ENCODE measurements at places on chromosomes 2 and 18.

DNA sequence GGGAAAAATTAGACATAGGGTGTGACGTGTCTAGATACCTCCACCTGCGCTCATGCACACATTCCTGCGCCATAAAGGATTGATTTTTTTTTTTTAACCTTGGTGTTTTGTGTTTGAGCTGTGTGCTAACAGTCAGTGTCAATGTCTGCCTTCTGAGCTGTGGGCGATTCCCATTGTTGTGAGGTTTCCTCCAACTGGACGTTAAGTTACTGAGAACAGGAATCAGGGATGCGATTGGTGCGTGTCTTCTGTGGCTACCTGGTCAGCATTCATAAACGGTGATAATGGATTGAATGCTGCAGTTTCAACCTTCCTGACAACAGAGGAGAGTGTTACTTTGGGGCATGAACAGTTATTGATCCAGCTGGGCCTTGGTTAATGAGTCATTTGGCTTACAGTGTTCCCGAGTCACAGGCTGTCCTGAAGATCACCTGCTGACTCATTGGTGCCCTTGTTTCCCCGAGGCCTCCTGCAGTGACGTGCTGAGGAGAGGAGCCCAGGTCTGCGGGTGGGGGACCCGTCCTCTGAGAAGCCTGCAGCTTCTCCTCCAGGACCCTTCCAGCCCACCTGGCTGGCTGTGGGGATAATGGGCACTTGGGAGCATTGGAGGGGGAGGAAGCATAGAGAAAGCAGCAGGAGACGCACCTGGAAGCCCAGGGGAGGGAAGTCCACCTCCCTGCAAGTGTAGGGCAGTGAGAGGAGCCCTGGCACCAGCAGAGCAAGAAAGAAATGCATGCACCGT is 25.8 kb upstream of the CABYR start:
- no peak for DNase-seq

GRCh38 chr2:101658387-101658786 is 39.1 kb upstream of the MAP4K4 start:
- no peak for DNase-seq

DNA sequence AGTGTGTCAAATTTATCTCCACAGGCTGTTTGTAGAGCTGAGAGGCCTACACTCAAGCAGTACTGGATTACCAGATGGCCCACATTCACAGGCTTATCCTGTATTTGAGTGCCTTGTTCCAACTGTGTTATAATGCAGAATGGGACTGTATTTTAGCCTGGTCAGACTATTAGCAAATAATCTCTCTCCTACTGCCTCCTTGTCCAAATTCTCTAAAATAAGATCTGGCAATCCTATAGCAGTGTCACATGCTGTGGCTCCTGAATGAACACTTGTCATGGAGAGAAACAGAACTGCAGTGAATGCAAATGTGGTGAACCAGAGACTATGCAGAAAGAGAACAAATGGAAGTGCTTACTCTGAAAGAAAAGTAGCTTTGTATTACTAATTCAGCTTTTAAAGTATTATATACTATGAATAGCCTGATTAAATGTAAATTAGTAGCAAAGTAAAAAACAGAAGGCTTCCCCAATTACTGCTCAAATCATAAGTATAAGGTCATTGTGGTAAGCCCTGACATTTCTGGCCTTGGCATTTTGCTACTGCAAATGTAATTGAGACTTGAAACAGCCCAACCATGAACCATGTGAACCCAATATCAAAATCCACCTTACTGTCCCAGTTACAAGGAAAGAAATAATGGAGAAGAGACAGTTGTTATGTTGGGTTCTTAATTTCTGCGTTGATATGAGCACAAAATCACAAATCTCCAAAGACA is 80.0 kb downstream of the MAP4K3 start:
- DNase-seq, result no peak

DNA sequence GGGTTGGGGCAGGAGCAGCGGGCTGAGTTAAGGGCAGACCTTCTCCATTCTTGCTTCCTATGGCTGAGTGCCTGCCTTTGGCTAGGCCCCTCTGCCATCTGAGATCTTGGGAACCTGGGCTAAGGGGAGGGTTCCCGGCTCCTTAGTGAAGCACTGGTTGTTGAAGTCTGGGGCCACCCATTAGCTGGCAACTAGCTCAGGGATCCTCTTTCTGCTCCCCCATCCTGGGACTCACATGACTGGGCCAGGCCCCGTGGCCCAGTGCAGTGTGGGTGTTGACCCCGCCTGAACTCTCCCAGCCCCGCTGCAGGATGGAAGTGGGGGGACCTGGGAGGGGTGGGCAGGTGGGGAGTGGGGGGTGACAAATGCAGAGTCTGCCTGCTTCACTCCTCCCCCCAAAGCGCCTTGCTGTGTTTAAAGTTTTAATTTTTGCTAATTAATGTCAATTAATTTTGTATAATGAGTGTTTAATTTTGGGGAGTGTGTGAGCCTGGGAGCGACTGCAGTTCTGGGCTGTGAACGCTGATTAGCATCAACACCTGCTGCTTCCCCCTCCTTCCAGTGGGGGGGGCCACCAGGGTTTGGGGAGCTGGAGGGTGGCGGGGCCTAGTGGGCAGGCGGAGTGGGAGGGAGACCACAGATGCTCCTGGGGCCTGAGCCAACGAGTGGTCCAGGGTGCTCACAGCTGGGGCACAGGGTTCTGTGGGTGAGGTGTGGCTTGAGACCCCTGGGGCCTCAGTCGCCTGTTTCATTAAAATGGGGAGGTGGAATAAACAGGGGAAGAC is 55.2 kb downstream of the EMX1 start:
- no peak for DNase-seq

- no peak for DNase-seq
Measured at GRCh38 chr2:77005522-77005921, 516.7 kb downstream of the LRRTM4 start.

DNA sequence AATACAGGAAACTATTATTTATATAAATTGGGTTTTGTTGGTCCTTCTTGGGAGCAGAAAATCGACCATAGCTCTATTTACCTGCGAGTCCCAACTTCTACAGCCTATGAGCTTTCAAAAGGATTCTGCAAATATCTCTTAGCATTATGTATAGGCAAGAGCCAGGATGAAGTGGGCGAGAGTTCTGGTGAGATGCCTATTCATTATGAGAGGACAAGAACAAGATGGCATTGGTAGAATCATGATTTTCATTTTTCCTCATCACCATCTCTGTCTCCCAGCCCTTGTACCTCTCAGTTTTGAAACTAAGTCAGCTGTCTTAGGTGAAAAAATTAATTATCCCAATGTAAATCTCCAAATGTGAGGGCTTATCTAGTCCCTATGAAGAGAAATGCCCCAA is 25.0 kb downstream of the WIPF1 start:
- DNase-seq, result no peak

DNA sequence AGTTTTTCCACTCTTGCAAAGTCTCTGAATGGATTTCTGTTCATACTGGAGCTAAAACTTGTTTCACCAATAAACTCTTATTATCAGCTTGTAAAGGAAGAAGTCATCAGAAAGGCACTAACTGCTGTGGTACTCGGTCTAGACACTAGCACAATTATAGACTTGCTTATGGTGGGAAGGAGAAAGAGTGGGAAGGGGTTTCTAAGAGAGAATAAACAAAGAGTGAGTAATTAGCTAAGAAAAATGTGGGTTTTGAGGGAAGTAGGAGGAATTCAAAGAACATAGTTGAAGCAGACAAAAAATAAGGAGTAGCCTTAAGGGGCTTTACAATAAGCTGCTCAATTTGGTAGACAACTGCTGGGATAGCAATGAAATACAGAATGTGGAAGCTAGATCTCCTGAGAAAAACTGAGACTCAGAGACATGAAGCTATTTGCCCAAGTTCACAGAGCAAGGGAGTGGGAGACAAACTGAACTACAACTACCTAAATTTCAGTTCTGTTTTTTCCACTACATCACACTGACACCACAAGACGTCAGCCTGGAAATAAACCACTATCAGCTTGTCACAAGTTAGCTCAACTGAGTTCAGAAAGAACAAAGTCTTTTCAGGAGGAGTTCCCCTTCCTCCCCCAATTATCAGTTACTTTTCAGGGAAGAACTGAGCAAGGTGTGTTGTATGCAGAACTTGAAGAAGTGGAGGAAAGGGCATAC is 59.7 kb downstream of the MAP4K3 start:
- no peak for DNase-seq
